ENCODE measurements at places on chromosomes 12 and 14. TPM values are rescaled to one million over a fixed set of nuclear protein-coding genes. Genes with fewer than 3 reads are reported as not detected.

The ERP27 gene
- 0.18 TPM for polyA plus RNA-seq

The ADAM20 gene
- polyA plus RNA-seq, result 0.11 TPM

The SOAT2 gene
- 0.21 TPM for polyA plus RNA-seq

The AMIGO2 gene
- 1.6 TPM for polyA plus RNA-seq

The OAS1 gene
- 2.8 TPM for polyA plus RNA-seq

The TPPP2 gene
- 0.77 TPM for polyA plus RNA-seq

The RPGRIP1 gene
- polyA plus RNA-seq, result 0.77 TPM

The BCAT1 gene
- 51.7 TPM for polyA plus RNA-seq

The IFNG-AS1 gene
- 0.86 TPM for polyA plus RNA-seq

The PAX9 gene
- 0.37 TPM for polyA plus RNA-seq

The EGLN3 gene
- 64.7 TPM for polyA plus RNA-seq

The BCL11B gene
- 1.3 TPM for polyA plus RNA-seq

The OTOGL gene
- polyA plus RNA-seq, result 0.67 TPM

The GLT8D2 gene
- 58.1 TPM for polyA plus RNA-seq

The PTHLH gene
- polyA plus RNA-seq, result 8.1 TPM

The SLC17A8 gene
- 0.09 TPM for polyA plus RNA-seq

The MTA1 gene
- polyA plus RNA-seq, result 81.2 TPM

The LMNTD1 gene
- polyA plus RNA-seq, result not detected

The AQP2 gene
- 0.16 TPM for polyA plus RNA-seq

Measured in muscle of arm (tissue), 14 donors.